ENCODE measurements at places on chromosomes 4 and X. TPM values are rescaled to one million over a fixed set of nuclear protein-coding genes. Genes with fewer than 3 reads are reported as not detected.
A peak's percentile ranks its signal among the peaks of the same experiment; 100 is the strongest.

ASMT gene
- 1.5 TPM for total RNA-seq

JAKMIP1 gene
- 16.4 TPM for total RNA-seq

MAGED4 gene
- not detected for total RNA-seq

DNA sequence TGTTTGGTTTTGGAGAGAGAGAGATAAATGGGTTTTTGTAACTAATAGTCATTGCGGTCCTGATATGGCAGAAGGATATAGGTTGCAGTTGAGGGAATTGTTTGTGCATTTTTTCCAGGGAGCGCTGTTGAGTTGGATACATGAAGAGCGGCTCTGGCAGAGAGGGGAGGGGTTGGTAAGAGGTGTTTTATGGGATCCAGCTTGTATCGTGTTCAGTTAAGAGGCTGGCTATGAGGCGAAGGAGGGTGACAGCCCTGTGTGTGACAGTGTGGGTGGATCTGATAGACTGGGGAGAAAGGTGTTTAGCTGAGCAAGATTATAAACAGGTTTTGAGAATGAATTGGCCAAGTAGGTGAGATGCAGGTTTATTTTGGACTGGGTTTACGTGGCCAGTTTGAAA is 1.5 kb downstream of the SPANXN4 start:
- H3K27me3 ChIP-seq = no peaks in the 10 kb centered on the region
- no peaks in the 10 kb centered on the region for H3K4me1 ChIP-seq
- DNase-seq = no peak
- H3K36me3 ChIP-seq = no peaks in the 10 kb centered on the region
- H3K27ac ChIP-seq = no peak overlapping the region
- H3K4me3 ChIP-seq = no peak overlapping the region

DNA sequence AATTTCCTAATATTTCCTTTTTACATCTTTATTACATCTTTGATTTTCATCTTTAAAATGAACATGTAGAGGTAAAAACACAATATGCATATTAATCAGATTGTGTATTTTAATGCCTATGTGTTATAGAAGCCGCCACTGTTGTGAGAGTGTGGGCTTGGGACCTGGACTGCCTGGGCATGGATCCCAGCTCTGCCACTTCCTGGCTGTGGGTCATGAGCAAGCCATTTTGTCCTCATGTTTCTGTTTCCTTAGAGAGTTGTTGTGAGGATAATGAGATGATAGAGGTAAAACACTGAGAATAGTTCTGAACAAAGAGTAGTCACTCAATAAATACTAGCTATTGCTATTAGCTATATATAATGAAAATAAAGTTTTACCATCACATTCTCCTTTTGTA is 38.4 kb upstream of the SCOC start:
- no peak for DNase-seq
- H3K27me3 ChIP-seq = no peaks in the 10 kb centered on the region
- no peak overlapping the region for H3K4me3 ChIP-seq

DNA sequence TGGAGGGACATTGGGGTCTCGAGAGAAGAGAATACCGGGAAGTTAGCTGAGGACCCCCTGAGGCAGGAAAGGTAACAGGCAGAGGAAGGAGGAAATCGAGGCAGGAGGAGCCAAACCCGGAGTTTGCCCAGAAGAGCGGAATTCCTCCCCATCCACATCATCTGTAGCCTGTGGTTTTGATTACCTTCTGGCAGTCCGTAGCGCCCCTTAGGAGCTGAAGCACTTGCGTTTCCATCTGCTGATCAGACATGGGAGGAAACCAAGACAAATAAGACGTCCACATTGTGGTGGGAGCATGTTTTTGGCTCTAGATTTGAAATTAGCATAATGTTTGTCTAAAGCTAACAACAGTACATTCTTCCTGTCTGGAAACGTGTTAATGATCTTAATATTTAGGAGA is 26.8 kb upstream of the HMX1 start:
- peaks cover 2% of the 10 kb centered on the region for H3K27me3 ChIP-seq
- H3K27ac ChIP-seq = no peak overlapping the region
- H3K4me3 ChIP-seq = no peak overlapping the region
- DNase-seq = no peak

DNA sequence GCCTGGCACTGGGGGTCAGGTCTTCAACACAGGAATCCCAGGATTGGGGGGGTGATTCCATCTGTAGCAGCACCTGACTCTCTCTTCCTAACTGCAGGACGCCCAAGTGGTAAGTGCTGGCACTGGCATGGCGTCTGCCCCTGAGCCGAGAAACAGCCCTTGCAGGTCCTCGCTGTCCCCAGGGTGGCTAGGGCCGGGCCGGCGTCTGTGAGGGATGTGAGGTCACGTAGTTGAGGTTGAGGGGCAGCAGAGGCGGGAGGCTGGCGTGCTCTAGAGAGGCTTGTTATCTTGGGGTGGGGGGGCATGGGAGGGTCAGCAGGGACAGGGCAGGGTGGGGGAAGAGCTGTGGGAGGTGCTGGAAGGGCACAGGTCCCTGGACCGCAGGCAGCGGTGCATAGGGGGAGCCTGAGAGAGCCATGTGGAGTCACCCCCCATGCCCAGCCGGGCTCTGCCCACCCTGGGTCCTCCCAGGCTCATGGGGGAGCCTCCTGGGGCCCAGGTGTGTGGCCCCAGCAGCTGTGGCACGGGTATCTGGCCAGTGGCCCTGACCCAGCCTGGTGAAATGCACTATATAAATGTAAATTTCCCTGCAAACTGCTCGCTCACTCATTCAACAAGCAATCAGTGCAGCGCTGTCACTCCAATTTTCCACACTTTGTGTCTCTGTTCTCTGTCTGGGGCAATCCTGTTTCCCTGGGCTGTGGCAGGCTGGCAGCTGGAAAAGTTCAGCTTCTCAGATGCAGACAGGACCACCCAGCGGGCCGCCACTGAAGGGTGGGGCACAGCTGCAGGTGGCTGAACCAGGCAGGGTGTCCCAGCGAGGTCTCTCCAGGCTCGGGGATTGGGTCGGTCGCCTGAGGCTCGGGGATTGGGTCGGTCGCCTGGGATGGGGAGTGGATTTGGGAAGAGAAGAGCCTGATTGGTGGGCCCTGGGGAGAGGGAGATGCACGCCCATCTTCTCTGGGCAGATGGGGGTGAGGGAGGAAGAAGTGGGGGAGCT is 102.2 kb upstream of the NKX1-1 start:
- no peaks in the 10 kb centered on the region for H3K4me1 ChIP-seq
- H3K36me3 ChIP-seq = no peaks in the 10 kb centered on the region
- H3K4me3 ChIP-seq = no peak overlapping the region
- H3K27me3 ChIP-seq = peaks cover 1% of the 10 kb centered on the region
- no peak for DNase-seq
- H3K27ac ChIP-seq = no peak overlapping the region

GRCh38 chr4:48725414-48725813 is 54.7 kb downstream of the FRYL start:
- H3K4me1 ChIP-seq = peaks cover 24% of the 10 kb centered on the region
- H3K27ac ChIP-seq = no peak overlapping the region
- H3K4me3 ChIP-seq = no peak overlapping the region
- no peak for DNase-seq
- H3K27me3 ChIP-seq = no peaks in the 10 kb centered on the region

DNA sequence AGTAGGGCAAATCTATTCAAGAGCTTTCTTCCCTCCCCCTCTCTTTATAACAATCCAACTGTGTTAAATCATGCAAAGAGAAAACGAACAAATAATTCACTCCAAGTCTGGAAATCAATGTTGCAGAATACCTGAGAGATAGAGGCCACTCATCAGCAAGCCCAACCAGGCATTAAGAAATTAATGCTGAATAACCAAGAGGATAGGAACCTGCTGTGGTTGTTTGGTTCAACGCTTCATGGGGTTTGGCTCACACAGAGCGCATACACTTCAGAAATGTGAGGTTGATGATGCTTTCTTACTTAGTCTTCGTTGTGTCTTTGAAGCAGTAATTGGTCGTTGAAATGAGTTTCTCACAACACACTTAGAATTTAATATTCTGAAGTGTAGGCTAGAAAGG is 1540.0 kb upstream of the PABPC4L start:
- H3K36me3 ChIP-seq = no peaks in the 10 kb centered on the region
- DNase-seq = no peak
- no peaks in the 10 kb centered on the region for H3K4me1 ChIP-seq
- H3K4me3 ChIP-seq = no peak overlapping the region
- H3K27ac ChIP-seq = no peak overlapping the region
- H3K27me3 ChIP-seq = no peaks in the 10 kb centered on the region

- H3K27ac ChIP-seq = no peak overlapping the region
- no peaks in the 10 kb centered on the region for H3K27me3 ChIP-seq
- no peak for DNase-seq
Observed at GRCh38 chrX:104310090-104310489, 55.4 kb upstream of the ESX1 start.

DNA sequence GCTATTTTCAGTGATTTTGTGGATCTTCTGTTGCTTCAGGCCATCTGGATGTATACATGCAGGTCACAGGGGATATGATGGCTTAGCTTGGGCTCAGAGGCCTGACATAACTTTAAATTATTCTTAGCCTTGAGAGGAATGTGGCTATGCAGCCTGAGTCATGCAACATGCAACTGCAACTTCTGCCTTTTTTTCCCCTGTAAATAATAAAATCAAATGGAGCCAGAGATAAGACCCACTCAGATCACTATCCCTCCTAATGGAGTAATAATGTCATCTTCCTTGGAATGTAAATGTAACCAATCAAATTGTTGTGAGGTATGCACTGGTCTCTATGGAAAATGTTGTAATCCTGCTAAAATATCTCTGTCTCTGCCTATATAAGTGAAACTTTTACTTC is 54.9 kb downstream of the MAGEB17 start:
- H3K36me3 ChIP-seq = no peaks in the 10 kb centered on the region
- H3K4me1 ChIP-seq = no peaks in the 10 kb centered on the region
- H3K4me3 ChIP-seq = no peak overlapping the region
- no peaks in the 10 kb centered on the region for H3K27me3 ChIP-seq

GRCh38 chrX:65572971-65573370 is 38.4 kb upstream of the LAS1L start:
- no peaks in the 10 kb centered on the region for H3K4me1 ChIP-seq
- H3K4me3 ChIP-seq = no peak overlapping the region
- no peaks in the 10 kb centered on the region for H3K27me3 ChIP-seq
- H3K36me3 ChIP-seq = no peaks in the 10 kb centered on the region
- no peak for DNase-seq

DNA sequence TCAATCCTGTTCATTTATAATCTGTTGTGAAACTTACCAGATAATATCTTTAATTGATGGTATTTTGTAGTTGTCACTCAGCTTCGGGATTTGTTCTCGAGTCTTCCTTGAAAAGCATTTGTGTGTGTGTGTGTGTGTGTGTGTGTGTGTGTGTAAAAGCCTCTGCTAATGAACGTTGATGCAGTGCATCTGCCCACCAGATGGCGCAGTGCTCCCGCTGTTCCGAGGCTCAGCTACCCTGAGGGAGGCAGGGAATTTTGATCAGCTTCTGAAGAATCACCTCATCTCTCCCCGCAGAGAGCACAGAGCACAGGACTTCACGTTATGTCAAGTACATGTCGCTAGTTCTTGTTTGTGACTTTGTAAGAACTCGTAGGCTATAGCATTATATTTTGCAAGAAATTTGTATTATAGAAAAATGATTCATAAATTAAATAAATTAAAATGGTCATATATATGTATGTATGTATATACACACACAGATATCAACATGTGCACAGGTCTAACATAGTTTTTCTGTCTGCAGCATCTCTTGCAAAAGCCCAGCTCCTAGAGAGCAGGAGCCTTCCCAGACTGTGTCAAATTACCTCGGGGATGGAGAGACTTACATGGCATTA is 316.7 kb upstream of the IGFBP7 start:
- H3K4me3 ChIP-seq = no peak overlapping the region
- H3K36me3 ChIP-seq = no peaks in the 10 kb centered on the region
- DNase-seq = peak; percentile 16
- H3K27me3 ChIP-seq = no peaks in the 10 kb centered on the region

GRCh38 chr4:163895378-163896005 is 401.0 kb downstream of the TMA16 start:
- no peaks in the 10 kb centered on the region for H3K27me3 ChIP-seq
- H3K4me3 ChIP-seq = no peak overlapping the region
- H3K27ac ChIP-seq = no peak overlapping the region

GRCh38 chr4:133996431-133997121 is 205.0 kb downstream of the PABPC4L start:
- H3K4me3 ChIP-seq = no peak overlapping the region
- no peaks in the 10 kb centered on the region for H3K36me3 ChIP-seq
- no peaks in the 10 kb centered on the region for H3K27me3 ChIP-seq
- DNase-seq = no peak
- no peak overlapping the region for H3K27ac ChIP-seq
